ENCODE measurements at places on chromosomes 6 and 20.

- DNase-seq = no peak
Measured at GRCh38 chr6:15659181-15659580, 3.6 kb downstream of the DTNBP1 start.

GRCh38 chr6:117272891-117273290, 7.5 kb downstream of the VGLL2 start:
- no peak for DNase-seq

DNA sequence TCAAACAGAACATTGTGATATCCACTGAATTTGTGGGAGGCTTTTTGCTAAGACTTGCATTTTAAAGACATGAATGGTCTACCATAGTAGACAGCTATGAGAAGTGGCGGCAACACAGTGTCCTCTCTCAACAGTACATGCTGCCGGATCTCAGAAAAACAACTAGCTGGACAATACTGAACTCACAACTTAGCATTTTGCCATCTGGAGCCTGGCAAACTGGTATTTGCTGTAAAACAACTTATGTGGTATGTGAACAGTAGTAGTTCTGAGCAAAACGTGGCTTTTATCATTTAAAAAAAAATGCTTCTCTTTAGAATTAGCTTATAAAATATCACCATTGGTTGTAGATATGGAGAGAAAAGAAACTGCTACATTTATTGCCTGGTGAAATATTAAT, 3.3 kb upstream of the PXDC1 start:
- no peak for DNase-seq

DNA sequence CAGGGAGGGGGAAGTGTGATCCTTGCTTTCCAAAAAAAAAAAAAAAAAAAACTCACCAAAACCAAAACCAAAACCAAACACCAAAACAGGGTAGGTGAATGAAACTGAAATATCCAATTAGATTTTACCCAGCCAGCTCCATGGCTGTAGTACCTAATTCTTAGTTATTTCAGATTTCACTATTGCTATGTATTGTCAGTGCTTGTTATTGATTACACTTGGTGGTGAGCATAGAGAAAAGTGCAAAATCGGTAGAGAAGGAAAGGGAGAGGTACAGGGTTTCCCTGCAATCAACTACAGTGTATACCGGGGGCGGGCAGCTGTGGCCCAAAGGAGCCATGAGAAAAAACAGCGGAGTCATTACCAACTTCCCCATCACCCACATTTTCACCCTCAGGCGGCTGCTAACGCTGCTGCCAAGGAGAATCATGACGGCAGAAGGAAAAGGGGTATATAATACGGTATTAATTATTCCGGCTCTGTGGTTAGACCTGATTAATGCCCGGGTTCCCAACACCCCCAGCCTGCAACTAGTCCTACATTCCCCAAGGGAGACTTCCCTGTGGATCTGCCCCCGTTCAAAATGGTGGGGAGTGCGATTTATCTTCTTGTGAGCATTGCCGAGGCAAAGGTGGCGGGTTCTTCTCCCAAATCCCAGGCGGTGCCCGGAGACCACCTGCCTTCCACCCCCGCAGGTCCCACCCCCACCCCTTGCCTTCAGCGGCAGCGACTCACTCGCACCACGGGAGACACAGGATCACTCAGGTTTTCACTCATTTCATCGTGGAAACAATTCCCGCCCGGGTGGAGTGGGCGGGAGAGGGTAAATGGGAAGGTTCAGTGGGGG, at the start of gene C6orf62:
Gene C6orf62 (minus strand): TSS at position 30 of the 847 bp plus-strand sequence. CDS start 486 bp downstream, outside the sequence.
- DNase-seq = peak; percentile 37

DNA sequence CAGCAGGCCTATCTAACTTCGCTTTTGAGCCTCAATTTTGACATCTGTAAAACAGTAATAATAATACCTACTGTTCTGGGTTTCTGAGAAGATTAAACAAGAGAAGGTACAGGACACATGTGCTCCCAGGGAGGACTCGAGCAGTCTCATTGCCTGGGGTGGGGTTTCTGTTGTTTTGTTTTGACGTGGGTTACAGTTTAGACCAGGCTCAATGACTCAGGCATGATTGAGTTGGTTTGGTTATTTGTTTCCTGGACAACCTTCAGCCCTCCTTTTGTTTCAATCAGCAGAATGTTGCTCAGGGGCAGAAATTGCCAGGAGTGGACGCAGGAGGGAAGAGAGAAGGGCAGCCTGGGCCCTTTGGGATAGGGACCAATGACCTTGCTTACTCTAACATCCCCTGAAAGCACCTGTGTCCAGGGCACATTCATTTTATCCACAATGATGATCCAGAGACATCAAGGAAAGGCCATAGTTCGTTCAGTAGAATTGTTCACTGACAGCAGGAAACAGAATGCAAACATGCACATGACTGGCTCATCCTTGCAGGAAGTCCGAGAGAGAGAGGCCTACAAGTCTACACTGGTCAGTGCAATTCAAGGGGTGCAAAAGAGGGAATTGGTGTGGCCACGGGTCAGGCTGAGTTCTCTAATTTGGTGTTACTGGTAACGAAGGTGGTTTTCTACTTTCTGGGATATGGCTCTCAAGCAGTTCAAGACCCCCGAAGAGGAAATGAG, 74.5 kb upstream of the MRPS10 start:
- no peak for DNase-seq

DNA sequence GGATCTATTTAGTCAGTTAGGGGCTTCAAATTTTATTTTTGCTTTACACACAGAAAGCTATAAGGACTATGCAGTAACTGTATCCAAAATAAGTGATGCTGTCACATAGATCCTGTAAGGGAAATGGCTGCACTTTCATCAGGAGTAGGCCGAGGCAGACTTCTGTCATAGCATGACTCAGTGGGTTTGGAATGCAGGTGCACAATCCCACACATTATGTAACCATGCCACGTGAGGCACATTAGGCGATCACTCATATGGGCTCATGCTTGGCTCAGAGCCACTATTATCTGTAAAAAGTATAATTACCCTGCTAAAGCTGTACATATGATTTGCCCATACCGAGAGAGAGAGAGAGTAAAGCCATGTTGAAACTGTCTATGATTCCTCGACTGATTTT, 1189.4 kb upstream of the EYS start:
- no peak for DNase-seq

GRCh38 chr6:154509421-154510143, 903 bp downstream of the CNKSR3 start:
- DNase-seq = peak; percentile 27

GRCh38 chr20:828987-829386, 4.5 kb upstream of the FAM110A start:
- no peak for DNase-seq

- peak; percentile 25 for DNase-seq
Measured at GRCh38 chr6:125821825-125822281, 31.1 kb downstream of the NCOA7 start.

DNA sequence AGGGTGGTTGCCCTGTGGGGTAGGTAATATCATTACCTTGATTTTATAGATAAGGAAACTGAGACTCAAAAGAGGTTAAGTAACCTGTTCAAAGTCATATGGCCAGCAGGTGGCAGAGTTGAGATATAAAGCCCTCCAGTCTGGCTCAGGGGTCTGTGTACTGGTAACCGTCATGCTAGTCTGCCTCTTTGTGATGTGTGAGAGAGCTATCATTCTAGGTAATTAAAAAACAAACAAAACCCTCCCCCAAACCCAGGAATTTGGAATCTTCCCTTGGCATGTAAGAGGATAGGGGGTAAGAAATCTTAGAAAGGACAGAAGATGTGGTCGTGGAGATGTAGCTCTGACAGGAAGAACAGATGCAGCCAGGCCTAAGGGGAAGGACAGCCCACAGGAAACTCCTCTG, 206.0 kb downstream of the CDC5L start:
- DNase-seq = peak; percentile 34
